AG09319 (cell line): ENCODE measurements at places on chromosomes 13 and 19.

GRCh38 chr13:51684076-51684475, 99.8 kb downstream of the WDFY2 start:
- DNase-seq, result peak; percentile 28

DNA sequence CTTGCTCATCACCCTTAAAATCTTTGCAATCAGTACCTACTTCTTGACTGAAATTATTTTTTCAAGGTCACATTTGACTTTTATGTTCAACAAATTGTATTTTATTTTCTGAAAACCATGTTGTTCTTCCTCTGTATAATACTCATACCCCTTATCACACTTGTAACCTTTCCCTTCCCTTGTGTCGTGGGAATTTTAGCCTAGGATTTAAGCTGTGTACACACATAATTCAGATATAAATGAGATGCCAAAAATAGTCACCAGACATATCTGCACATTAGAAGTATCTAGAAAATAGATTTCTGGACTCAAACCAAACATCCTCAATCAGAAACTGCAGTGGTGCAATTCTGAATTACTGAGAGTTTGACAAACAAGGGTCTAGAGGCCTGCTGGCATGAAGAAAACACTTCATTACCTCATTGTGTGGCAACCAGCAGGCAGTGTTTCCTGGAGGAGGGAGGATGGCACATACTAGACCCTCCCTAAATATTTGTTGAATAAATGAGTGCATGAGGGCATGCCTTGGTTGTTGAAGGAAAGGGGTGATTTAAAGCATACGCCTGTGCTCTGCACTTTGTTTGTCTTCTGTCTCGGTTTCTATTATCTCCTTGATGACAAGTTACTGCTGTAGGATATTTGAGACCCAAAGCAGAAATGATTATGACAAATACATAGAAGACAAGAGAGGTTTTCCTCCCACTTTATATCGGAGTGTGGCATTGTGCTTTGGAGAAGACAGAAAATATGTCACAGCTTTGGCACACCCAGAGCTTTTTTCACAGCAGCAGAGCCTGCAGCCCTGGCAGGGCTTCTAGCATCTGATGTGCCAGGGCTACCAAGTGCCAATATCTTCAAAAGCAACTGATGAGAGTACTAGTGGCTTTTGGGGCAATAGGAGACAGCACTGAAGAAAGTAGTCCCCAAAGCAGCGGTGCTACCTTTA, 881.1 kb downstream of the PCDH9 start:
- no peak for DNase-seq

GRCh38 chr19:37654118-37654517, 1.1 kb downstream of the ZFP30 start:
- DNase-seq, result no peak

DNA sequence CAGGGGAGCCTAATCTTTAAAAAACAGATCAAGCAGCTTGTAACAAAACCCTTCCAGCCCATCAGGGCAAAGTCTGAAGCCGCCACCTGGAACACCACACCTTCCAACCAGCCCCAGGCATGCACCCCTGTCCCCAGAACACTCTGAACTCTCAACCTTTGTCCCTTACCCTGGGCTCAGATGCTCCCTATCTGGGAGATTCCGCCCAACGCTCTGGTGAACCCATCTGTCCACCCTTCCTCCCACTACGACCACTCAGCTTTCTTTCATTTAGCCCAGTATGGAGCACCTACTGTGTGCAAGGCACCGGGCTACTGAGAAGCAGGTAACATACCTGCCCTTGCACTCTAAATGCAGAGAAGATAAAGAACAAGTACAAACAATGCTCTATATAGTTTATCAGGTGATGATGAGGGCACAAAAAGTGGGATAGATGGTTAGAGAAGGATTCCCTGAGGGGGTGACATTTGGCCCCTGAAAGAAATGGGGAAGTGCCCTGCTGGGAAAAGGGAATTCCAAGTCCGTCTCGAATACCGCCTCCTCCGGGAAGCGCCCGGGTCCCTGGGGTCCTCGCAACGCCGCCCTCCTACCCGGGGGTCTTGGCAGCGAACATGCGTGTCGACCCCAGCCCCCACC, 629 bp downstream of the PEPD start:
- DNase-seq, result no peak

DNA sequence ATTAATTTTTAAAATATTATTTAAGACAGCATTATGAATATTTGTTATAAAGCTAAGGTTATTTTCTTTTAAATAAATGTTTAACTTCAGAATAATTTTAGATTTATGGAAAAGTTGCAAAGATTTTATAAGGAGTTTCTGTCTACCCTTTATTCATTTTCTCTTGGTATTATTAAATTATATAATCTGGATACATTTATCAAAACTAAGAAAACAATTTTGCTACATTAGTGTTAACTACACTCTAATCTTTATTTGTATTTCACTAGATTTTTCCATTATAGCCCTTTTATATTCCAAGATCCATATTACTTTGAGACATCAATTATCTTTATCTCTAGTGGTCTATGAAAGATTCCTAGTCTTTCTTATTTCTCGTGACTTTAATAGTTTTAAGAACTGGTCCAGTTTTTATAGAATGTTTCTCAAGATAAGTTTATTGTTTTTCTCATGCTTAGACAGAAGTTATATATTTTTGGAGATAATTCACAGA, 1243.7 kb upstream of the PCDH9 start:
- no peak for DNase-seq

DNA sequence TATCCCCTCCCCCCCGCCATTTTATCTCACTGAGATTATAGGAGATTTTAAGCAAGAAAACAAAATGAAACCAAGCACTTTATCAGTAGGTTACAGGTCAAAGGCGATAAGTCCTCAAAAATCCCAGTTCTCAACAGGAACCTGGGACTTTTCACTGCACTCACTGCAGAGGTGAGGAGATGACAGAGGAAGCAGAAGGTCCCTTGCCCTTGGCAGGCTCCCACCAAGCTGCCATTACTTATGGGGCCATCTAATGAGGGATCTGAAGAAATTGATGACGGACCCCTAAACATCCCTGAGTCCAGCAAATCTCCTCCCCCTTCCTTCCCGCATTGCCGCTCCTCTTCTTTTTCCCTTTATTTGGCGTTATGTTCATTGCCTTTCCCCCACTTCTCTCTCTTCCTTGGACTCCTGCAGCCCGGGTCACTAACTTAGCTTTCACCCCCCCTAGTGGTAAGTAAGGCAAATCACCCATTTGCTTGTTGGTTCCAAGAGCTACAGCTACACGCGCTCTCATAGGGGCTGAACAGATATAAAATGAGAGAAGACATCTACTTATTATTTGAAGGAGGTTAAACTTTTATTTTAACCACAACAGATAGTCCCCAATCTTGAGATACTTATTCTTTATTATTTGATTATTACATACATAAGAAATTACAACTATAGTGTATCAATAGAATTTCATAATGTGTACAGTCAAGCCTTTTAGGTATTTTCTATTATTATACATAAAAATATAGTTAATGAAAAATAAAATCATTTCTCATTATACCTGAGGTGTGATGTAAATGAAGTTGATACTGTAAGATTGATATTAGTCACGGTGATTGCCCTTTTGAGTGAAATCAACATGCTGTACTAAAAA, 52.0 kb upstream of the ARGLU1 start:
- DNase-seq, result peak; percentile 3
